BJ (cell line): ENCODE measurements at places on chromosomes 5 and 9. TPM values are rescaled to one million over a fixed set of nuclear protein-coding genes. Genes with fewer than 3 reads are reported as not detected.
A peak's percentile ranks its signal among the peaks of the same experiment; 100 is the strongest.

DNA sequence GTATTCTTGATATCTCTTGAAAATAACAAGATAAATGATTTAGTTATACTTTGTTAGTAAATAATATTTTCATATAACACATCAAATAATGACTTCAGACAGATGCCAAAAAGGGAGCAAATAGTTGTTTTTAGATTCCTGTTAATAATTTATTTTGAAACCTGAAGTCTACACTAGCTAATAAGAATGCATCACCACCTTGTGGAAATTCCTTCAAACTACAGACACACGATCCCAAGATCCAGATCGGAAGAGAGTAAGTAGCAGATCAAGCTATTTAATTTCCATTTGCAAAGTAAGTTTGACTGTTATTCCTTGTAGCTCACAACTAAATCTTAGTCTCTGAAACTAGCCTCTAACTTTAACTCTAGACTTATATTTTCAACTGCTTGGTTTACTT, 35.5 kb upstream of the ISL1 start:
- no peak for DNase-seq

GRCh38 chr5:168327994-168328393, 36.5 kb downstream of the WWC1 start:
- no peak for DNase-seq

DNA sequence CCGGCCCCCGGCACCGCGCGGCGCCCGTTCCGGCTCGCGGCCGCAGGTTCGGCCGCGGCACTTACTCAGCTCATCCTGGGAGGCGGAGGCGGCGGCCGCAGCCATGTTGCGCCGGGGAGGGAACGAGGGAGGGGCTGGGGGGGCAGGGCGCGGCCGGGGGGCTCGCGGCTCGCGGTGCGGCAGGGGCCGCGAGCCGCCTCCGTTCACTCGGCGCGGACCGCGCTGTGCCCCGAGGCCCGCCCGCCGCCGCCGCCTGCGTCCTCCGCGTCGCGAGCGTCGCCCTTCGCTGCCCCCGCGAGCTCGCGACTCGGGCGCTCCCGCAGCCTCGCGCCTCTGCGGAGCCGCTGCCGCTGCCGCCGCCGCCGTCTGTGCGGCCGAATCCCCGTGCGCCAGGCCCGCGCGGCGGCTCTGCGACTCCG, 735 bp downstream of the ECPAS start:
- DNase-seq, result no peak

- DNase-seq, result no peak
Observed at GRCh38 chr5:89128092-89128491, 245.1 kb upstream of the MEF2C start.

DNA sequence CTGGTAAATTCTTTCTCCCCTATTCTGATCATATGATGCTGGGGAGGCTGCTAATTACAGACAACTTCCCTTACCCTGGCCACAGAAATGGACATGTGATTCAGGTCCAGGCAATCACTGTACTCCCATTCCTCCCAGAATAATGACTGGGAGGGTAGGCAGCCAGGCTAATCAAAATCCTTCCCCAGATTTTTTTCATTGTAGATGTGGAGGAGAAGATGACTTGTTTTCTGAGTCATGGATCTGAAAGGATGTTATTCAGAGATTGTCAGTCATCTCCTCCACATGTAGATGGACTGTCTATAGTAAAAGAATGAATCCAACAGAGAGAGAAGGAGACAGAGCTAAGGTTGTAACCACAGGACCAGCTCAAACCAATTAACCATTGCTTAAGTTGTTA, 123.9 kb upstream of the PUM3 start:
- peak; percentile 19 for DNase-seq

GRCh38 chr9:133035669-133036068, 4.9 kb downstream of the GTF3C5 start:
- no peak for DNase-seq

DNA sequence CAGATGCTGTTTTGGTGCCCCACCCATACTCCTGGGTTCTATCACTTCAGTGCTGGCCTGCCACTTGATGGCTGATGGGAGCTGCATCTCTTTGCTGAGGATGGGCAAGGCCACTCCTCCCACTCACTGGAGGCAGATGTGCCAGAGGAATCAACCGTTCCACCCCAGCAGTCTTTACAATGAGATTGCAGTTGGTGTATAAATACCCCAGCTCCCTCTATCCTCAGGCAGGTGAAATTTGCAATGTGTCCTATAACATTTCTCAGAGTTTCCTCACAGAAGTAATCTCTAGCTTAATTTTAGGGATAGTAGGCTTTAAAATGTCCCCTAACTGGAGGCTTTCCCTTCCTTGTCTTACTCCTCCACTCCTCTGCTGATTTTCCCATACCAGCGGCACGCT, 36.5 kb upstream of the ERCC6L2 start:
- DNase-seq, result no peak

- DNase-seq, result no peak
Observed at GRCh38 chr9:125632321-125633115, 74.5 kb downstream of the MAPKAP1 start.

- DNase-seq, result no peak
Observed at GRCh38 chr5:62306323-62306895, 403 bp downstream of the KIF2A start.

GRCh38 chr5:110018509-110018908, 328.8 kb downstream of the MAN2A1 start:
- DNase-seq, result no peak

DNA sequence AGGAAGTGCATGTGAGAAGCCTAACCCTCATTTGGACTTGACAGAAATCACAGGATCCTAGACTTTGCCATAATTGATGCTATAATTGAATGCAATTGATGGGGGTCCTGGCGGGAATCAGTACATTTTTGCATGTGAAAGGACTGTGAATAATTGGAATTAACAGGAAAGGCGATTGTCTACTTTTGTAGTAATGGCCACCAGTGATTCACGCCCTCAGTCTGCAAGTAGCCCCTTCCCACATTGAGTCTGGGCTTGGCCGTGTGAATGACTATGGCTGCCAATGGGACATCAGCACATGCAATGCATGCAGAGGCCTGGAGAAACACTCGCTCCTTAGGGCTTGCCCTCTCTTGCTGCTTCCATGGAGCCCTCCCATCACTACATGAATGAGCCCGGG, 107.8 kb upstream of the OSMR start:
- DNase-seq, result no peak

Gene GABRG2
- not detected in 2 replicates for polyA plus RNA-seq

Gene ARL10
- 3.2 and 4.8 TPM in 2 replicates for polyA plus RNA-seq

Gene PAPPA
- polyA plus RNA-seq, result 34.7 and 39.9 TPM in 2 replicates

Gene PCDHB9
- 0.22 and 0.49 TPM in 2 replicates for polyA plus RNA-seq

Gene PCDHGB1
- 2.0 and 2.2 TPM in 2 replicates for polyA plus RNA-seq

Gene GABRA1
- polyA plus RNA-seq, result not detected in 2 replicates

Gene DRD1
- polyA plus RNA-seq, result 0.01 TPM in 1 of 2 replicates, not detected in the other
